Fibroblast of skin of left quadriceps (primary cell): ENCODE measurements at places on chromosomes 3 and 15.

GRCh38 chr3:143529798-143530197 lies 318.5 kb downstream of the SLC9A9 start:
- no peak for DNase-seq

- no peak for DNase-seq
Measured at GRCh38 chr3:194637066-194637465, 3.8 kb upstream of the TMEM44 start.

DNA sequence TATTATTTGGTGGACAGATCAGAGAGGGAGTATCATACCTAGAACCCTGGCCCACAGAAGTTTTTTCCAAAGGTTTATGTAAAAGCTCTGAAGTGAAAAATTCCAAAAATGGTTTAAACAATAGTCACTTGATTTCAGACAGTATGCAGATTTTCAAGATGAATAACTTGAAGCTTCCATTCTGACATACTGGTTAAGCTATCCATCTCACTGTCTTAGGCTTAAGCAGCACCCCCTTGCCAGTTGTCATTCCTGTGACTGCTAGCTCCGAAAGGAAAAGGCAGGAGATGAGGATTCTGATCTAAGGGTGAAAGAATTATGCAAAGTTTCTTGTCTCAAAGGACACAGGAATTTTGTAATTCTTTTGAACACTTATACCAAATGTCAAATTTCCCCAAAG lies 337.5 kb upstream of the THBS1 start:
- no peak for DNase-seq

- DNase-seq: no peak
Measured at GRCh38 chr3:197559651-197560050, 3.9 kb upstream of the BDH1 start.

DNA sequence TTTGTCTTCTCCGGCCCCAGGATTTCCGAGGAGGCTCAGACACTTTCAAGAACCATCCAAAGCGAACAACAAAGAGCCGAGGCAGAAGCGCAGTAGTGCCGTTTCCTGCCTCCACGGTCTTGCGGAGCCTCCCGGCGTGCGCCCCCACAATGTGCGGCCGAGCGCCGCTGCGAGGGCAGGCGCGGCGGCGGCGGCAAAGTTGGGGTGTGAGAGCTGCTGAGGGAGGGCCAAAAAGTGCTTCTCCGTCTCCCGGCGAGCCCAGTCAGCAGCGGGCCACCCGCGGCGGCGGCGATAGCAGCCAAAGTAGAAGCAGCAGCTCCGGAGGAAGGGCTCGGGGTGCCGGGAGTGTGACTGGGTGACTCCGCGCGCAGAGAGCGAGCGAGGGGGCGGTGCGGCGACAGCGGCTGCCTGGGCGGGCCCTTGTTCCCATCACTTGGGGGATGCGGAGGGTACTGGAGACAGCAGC lies 749.1 kb downstream of the ROBO1 start:
- no peak for DNase-seq

DNA sequence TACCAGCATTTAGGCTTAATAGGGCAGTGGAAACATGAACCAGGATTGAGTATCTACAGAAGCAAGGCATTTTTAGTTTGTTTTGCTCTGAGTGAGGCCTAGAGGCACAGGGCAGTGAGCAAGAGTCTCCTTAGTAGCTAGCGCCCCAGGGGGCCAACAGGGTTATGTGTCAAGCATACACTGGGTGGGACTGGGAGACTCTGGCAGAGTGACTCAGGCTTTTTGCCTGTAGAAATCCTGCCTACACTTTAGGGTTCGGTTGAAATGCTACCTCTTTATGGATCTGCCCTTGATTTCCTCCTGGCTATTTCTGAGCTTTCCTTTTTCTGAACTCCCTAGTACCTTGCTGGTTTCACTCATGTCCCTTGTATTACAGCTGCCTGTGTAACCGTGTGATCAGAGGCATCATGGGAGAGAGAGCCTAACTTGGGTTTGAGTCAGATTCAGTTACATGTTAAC lies 72.2 kb downstream of the TOP2B start:
- DNase-seq: peak; percentile 31

- no peak for DNase-seq
Measured at GRCh38 chr3:129603561-129603942, 2.9 kb downstream of the PLXND1 start.

DNA sequence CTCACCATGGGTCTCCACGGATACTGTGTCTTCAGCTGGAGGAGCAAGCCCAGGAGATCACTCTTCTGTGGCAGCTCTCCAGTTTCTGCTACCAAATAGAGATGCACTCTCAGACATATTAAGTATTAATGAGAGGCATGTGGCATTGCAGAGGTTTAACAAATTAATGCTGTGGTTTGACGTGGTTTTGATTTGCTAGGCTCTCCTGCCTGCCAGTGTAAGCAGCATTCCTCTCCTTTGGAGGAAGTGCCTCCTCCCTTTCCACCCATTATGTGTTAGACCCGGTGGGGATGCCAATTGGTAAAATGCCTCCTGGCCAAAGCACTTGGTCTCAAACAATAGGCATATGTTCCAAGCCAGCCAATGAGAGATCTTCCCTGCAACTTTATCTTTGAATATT lies 124.8 kb downstream of the MYLK start:
- DNase-seq: no peak

DNA sequence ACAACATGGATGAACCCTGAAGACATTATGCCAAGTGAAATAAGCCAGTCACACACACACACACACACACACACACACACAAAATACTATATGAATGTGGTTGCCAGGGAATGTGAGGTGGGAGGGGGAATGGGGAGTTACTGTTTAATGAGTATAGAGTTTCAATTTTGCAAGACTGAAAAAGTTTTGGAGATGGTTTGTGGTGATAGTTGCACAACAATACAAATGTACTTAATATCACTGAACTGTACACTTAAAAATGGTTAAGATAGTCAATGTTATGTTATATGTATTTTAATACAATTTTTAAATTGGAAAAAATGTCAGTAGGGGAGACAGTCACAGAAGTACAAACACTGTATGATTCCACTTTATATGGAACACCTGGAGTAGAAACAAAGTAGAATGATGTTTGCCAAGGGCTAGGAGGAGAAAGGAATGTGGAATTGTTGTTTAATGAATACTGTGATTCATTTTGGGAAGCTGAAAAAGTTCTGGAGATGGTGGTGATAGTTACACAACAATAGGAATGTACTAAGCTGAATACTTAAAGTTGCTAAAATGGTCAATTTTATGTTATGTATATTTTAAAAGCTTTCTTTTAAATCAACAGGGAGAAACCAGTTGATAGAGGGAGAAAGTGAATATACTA lies 76.6 kb downstream of the RPL39L start:
- peak; percentile 84 for DNase-seq

GRCh38 chr3:161443921-161444693 lies 52.5 kb upstream of the OTOL1 start:
- DNase-seq: no peak

DNA sequence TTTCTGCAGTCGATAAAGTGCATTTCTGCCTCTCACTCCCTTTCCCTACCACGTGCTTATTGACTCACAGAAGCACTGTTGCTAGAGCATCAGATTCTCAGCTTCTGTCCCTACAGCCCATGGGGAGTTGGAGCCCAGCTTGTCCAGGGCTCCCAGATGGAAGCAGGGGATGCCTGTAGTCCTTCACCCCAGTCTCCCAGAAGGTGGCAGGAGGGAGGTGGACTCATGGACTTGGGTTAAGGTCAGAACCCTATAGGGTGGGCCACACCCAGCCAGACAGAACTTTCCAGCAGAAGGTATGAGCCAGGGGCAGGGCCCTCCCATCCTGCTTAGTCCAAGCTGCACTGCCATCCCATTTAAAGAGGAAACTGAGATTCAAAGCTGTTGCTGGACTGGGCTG lies 33.1 kb upstream of the SEMA3F start:
- no peak for DNase-seq

DNA sequence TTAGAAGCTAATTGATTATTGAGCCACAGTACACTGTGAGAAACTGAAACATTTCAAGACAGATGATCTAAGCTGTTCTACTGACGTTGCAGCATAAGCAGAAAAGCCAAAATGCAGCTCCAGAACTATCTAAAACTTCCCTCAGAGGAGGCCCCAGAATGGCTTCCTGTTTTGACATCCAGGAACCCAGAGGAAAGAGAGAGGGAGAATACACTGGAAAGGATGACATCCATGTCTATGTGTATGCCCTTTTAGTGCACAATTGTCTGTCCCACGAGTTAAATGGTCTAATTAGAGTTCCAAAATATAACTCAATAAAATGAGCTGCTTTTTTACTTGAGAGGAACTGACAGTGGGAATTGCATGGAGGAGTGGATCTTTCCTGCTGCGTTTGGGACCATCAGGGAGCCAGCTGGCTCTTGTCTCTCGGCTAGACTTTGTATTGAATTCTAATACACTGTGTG lies 688.1 kb downstream of the ZNF385D start:
- DNase-seq: no peak

GRCh38 chr3:177596248-177596815 lies 399.1 kb upstream of the TBL1XR1 start:
- no peak for DNase-seq

DNA sequence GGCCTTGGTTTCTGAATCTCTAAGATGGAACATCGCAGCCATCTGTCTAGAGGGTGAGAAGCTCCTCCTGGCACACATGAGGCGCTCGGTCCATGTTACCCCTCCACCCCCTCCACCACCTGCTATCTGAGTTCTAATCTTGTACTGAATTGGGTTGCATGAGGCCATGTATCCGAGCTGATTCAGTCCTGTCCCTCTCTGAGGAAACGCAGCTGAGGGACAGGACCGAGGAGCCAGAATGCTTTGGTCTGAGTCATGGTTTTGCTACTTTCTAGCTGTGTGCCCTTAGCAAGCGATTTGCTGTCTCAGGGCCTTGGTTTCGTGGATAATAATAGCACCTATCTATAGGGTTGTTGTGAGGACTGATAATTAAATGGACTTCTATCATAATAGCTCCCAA lies 87.8 kb upstream of the SEC13 start:
- DNase-seq: no peak

- DNase-seq: no peak
Measured at GRCh38 chr3:128725547-128726022, 398 bp upstream of the RAB7A start.

GRCh38 chr3:38265604-38266307 lies at the start of gene SLC22A13:
TSS of gene SLC22A13 (plus strand) at chr3:38265812. CDS start at chr3:38265861, 49 bp downstream.
- no peak for DNase-seq

DNA sequence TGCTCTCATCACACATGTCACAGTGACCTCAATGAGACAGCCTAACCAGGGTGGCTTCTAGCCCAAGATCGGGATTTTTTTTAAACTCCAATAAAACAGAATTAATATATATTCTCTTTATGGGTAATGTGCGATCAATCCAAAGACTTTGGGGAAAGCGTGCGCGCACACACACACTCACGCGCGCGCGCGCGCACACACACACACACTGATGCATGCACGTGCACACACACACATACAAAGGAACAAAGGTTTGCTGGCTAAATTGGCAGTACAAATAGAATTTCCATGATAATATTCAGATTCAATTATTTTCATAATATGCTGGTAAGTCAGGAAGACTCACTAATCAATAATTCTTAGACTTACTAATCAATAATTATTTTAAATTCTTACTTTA lies 19.3 kb downstream of the IL17RD start:
- no peak for DNase-seq

DNA sequence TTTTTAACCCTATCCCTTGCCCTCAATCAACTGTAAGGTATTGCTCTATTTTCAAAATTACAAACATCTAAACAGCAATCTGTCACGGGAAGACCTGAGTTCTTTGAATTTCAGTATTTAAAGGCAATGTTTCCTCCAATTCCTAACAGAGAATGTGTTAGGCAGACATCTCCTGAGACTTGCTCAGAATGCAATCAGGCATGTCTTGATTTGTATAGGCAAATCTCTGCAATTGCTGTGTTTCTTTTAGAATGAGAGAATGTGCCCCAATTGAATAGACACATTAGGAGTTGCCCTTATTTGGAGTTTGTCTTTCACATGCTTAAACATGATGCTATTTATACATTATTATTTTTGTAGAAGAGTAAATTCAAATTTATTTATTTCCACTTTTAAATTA lies 205.6 kb downstream of the CADM2 start:
- DNase-seq: no peak

DNA sequence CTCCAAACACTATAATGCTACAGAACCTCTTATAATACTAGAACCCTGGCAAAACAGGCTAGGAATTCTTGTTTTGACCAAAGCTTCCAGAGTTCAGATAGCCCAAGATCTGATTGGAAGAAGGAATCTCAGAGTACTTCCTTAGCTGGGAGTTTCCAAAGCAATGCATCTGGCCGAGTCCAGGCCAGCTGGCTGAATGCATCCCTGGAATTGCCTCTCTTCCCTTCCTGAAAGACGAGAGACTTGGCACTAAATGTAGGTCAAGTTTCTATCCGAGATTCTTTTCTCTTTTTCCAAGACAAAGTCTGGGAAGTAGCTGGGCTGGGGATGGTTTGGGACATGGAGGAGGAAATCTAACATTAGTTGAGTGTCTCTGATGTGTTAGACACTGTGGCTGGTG lies 68.7 kb upstream of the ADPGK start:
- no peak for DNase-seq

DNA sequence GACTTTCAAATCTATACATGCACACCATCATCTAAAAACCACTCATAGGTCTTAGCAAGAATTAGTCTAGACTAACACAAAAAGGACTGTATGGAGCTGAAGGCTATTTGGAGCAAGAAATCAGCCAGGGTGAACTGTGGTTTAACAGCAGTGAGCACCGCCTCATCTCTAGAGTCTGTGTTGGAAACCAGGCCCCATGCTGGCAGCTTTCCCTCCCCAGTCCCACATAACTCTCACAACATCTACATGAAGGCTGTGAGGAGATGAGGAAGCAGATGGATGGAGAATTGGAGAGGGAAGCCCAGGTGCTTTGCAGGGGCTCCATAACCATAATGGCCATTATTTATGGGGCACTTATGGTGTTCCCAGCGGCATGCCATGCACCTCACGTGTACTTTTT lies 133.2 kb upstream of the TOPAZ1 start:
- DNase-seq: no peak

DNA sequence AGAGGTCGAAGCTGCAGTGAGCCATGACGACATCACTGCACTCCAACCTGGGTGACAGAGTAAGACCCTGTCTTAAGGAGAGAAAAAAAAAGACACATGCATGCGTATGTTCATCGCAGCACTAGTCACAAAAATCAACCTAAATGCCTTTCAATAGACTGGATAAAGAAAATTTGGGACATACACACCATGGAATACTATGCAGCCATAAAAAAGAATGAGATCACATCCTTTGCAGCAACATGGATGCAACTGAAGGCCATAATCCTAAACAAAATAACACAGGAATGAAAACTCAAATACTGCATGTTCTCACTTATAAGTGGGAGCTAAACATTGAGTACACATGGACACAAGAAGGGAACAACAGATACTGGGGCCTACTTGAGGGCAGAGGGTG lies 53.1 kb downstream of the FSIP1 start:
- no peak for DNase-seq

- DNase-seq: no peak
Measured at GRCh38 chr15:82072926-82073537, 27.2 kb upstream of the MEX3B start.

- no peak for DNase-seq
Measured at GRCh38 chr3:187922704-187923416, 177.6 kb upstream of the BCL6 start.

- no peak for DNase-seq
Measured at GRCh38 chr3:9161298-9161697, 88.1 kb downstream of the SRGAP3 start.

- no peak for DNase-seq
Measured at GRCh38 chr3:2024713-2025112, 74.0 kb upstream of the CNTN4 start.

- DNase-seq: no peak
Measured at GRCh38 chr3:186035277-186035676, 73.6 kb downstream of the ETV5 start.
